NCI-H1417 (cell line): ENCODE measurements at places on chromosomes 7 and 10.
A peak's percentile ranks its signal among the peaks of the same experiment; 100 is the strongest.

DNA sequence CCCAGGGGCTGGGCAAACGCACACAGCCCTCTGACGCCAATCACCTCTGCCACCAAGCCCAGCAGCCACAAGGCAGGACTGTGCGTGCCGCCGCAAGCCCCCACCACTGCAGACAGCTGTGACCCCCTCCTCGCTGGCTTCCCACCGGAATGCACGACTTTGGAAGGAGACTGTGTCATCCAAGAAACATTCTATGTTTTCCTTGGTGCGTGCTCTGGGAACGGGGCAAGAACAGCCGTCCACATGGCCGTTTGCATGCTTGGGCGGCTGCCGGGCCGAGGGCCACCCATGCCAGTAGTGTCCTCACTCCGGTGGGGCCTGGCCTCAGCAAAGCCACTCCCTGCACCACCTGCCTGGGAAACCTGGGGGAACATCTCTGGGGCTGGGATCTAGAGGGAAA lies 17.6 kb upstream of the ELN start:
- no peak for DNase-seq

DNA sequence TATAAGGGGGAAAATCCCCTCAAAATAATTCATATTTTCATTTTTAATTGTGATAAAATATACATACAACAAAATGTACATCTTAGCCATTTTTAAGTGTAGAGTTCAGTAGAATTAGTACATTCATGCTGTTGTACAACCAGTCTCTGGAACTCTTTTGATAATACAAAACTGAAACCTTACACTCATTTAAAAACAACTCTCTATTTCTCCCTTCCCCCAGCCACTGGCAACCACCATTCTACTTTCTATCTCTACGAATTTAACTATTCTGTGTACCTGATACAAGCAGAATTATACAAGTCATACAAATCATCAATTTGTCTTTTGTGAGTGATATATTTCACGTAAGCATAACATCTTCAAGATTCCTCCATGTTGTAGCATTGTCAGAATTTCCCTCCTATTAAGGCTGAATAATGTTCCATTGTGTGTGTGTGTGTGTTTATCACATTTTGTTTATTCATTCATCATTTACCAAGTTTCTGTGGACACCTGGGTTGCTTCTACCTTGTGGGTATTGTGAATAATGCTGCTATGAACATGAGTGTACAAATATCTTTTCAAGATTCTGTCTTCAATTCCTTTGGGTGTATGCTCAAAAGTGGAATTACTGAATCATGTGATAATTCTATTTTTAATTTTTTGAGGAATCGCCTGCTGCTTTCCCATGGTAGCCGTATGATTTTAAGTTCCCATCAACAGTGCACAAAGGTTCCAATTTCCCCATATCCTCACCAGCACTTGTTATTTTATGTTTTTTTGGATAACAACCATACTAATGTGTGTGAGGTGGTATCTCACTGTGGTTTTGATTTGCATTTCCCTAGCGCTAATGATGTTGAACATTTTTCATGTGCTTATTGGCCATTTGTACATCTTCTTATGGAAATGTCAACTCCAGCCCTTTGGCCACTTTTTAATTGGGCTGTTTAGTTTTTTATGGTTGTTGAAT lies 4.7 kb upstream of the EBLN1 start:
- no peak for DNase-seq

DNA sequence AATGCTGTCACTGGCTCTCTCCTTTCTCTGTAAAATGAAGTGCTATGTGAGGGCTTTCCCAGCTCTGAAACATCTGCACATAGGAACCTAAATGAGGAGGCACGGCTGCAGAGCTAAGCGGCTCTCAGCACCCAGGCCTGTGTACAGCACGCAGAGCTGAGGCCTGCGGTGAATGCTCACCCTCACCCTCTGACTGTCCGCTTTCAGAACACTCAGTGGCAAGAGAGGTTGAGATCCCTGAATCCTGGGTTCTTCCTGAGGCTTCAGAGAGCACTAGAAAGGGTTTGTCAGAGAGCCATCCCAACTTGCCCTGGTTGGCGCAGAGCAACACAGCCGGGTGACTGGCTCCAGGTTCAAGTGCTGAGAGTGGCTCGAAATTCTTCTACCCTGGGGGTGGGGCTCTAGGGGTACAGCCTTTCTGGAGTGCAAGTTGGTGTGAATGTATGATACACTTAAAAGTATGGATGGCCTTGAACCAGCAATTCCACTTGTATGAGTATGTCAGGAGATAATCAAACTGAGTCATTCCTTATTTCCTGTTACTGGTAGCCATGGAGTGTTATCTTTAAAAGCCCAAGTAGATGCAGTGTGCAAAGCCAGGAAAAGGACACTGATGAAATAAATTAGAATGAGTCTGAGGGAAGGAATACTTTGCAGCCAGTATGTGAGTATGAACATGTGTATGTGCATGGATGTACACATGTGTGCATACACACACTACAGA lies 1.7 kb upstream of the CCDC201 start:
- DNase-seq: no peak

DNA sequence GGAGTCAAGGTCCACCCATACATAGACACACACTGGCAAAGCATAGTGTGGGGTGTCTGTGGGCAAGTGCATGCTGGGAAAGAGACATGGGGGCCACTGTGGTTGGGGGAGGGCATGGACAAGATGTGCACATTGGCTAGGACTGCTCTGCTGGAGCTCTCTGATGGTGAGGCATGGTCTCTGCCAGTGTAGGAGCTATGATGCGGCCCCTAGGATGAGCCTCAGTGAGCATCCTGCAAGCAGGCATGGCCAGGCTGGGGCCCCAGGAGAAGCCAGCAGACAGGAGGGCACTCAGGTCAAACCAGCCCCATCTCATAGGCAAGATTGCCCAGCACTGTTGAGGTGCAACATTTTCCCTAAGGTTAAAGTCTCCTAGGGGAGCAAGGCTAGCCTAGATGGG lies 489.4 kb downstream of the DNAJB9 start:
- DNase-seq: no peak

DNA sequence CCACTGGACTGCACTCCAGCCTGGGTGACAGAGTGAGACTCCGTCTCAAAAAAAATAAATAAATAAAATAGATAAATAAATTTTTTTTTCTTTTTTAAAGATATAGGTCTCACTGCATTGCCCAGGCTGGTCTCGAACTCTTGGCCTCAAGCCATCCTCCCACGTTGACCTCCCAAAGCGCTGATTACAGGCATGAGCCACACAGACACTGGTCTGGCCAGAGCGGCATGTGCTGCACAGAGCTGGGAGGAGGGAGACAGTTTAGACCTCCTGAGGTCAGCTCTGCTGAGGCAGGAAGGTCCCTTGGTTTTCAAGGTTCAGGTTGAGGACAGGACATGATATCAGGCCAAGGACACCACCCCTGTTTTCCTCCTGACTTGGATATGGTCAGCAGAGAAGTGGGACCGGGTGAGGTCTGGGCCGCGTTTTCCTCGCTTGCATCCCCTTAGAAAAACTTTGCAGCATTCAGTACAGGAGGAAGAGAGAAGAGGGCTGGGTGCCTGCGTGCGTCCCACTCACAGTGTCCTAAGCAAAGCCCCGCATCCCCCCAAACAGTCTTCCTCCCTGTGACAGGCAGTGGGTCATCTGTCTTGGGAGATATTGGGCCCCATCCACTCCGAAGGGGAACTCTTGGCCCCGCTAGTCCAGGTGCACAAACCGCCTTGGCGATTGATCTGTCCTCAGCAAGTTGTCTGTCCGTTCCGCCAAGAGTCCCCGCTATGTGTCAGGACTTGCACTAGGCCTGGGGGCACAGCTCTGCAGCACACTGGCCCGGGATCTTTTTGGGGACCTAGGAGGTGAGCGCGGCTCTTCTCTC lies 56.1 kb downstream of the ZNF727 start:
- no peak for DNase-seq

- no peak for DNase-seq
These were observed 591 bp downstream of the UBE2H start for GRCh38 chr7:129952086-129952652.

DNA sequence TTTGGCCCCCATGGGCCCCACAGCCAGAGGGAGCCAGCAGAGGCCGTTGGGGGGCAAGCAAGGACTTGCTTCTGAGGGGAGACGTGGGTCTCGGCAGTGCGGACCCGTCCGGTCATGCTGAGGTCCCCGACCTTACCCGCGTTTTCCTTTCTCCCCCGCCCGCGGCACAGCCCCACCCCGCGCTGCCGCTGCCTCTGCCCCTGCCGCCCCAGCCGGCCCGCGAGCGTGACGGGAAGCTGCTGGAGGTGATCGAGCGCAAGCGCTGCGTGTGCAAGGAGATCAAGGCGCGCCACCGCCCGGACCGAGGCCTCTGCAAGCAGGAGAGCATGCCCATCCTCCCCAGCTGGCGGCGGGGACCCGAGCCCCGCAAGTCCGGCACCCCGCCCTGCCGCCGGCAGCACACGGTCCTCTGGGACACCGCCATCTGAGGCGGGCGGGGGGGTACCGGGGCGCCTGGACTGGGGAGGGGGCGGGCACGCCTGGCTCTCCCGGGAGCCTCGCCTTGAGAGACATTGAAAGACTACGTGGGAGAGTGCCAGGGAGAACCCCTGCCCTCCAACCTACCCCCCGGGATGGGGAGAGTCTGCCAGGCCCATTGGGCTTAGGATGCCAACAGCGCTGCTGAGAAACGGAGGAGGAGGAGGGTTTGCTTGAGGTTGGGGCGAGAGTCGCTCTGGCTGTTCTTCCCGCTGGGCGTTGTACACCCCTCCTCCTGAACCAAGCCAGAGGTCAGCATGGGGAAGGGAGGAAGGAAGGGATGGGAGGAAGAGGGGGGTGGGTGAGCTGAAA lies 9.9 kb downstream of the NYAP1 start:
- DNase-seq: peak; percentile 33

DNA sequence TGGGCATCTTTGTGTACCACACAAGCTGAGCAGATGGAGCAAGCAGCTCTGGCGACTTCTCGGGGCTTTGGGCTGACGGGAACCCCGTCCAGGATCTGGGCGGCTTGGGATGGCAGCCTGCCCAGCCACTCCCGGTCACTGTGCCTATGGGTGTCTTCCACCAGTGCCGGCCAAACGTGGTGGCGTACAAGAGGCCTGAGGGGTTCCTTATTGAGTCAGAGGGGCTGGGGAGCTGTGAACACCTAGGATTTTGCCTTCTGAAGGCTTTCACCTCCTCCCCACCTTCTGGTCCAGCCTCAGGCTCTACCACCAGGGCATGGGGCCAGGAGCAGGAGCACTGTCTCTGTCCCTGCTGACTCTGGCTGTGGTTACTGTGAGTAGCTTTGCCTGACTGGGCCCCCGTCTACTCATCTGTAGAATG lies 71.8 kb upstream of the PPIF start:
- no peak for DNase-seq

DNA sequence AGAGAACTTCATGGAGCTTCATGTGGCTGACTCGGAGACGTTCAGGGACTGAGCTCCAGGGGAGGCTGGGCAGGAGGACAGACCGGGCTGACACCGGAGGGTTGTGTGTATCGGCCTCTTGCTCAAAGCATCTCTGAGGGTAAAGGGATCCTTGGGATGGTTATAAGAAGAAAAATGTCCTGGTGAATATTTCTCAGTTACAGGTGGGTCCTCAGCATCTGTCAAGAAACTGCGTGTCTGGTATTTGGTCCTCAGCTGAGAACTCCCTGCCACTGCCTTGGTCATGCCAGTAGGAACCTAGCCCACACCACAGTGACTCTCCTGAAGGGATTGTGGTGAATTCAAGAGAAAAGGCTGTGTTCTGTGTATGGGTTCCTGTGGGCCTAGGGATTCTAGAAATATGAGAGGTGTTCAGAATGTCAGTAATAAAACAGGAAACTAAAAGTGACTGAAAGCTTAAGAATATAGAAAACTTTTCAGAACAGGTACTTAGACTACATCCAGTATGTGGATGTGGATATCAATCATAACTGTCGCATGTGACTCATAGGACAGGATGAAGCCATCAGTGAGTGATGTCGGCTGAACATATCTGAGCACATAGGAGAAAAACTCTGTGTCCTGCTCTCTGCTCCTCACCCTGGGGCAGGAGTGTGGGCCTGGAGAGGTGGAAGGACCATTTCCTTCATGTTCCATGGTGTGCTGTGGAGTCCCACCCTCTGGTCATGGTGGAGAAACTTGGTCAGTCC lies 28.4 kb downstream of the MBL2 start:
- no peak for DNase-seq

GRCh38 chr7:127876393-127876792 lies 154.8 kb downstream of the LRRC4 start:
- DNase-seq: no peak

DNA sequence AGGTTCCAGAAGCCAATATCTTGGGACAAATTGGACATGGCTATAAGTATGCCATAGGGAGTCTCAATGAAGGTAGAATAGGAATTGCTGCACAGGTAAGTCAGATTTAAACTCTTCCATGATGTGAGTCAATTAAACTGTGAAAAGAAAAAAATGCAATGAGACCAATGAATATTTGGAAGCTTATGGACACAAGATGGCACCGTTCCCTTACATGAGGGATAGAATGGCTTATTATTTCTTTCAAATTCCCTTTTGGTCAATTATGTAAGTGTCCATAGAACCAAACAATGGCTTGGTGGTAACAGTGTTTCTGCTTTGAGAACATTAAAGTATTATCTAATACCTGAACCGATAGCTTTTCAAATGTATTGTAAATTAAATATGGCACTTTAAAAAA lies 35.6 kb downstream of the ACADSB start:
- peak; percentile 85 for DNase-seq

GRCh38 chr7:121279060-121279620 lies 49.7 kb upstream of the WNT16 start:
- DNase-seq: no peak

- DNase-seq: no peak
These were observed 31.2 kb downstream of the JAKMIP3 start for GRCh38 chr10:132096863-132097478.
